ENCODE measurements at places on chromosomes 2 and 18.

DNA sequence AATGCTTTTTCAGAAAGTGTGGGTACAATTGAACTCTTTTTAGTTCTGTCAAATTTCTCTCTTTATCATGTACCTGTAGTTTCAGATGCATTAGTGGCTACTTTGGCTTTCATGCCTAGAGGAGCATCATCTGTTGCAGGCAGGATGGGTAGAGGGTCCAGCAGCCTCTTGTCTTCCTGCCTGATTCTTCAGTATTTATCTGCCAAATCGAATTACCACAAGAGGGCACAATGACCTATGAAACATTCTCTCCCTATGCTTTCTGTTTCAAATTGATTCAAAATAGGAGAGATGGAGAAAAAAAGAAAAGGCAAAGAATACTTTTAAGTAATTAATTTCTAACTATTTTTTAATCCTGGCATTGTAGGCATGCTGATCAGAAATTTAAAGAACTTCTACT lies 477.2 kb downstream of the TRIB2 start:
- peak; percentile 13 for DNase-seq

DNA sequence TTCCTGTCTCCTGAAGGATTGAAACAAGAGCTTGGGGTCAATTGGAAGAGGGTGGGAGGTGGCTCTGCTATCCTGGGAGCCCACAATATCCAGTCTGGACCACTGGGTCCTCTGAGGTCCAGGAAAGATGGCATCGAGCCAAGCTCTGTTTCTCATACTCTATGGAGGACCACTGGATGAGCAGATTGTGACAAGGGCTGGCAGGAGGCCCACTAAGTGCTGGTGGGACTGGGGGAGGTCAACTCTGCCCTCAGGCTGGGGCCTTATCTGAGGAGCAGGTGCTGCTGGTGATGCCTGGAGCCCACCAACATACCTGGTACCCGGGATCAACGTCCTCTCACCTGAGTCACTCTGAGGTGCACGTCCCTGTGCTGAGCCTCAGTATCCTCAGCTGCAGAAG lies 142.4 kb downstream of the NDUFA10 start:
- no peak for DNase-seq

DNA sequence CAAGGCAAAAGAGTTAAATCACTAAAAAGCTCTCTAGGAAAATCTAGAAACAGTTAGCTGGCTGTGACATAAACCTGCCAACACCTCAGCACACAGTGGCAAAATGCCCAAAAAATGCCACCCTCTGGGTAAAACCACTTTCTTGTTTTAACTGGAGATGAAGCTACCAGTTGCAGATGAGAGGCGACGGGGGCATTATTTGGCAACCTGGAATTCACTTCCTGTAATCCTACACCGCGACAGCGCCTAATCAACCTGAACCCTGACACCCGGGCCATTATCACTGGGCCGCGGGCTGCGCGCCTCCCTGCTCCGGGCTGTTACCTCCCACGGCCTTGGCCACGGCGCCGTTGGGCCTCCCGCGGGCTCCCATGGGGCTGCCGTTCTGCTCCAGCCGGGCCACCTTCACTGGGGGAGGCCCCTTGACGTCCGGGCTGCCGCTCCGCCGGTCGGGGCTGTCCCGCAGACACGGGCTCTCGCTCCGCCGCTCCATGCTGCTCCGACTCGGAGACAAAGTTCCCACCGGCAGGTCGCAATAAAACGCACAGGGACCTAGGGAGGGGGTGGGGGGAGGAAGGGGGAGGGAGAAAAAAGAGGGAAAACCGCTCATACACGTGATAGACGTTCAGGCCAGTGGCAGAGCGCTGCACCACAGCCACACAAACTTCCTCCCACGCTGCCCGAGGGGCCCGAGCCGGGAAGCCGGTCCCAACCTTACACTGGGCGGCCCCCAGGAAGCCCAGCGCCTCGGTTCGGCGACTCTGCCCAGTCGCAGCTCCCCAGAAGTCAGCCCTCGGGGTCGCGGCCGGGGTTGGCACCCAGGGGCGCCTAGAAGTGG lies 2.0 kb downstream of the SATB2 start:
- DNase-seq = peak; percentile 62

DNA sequence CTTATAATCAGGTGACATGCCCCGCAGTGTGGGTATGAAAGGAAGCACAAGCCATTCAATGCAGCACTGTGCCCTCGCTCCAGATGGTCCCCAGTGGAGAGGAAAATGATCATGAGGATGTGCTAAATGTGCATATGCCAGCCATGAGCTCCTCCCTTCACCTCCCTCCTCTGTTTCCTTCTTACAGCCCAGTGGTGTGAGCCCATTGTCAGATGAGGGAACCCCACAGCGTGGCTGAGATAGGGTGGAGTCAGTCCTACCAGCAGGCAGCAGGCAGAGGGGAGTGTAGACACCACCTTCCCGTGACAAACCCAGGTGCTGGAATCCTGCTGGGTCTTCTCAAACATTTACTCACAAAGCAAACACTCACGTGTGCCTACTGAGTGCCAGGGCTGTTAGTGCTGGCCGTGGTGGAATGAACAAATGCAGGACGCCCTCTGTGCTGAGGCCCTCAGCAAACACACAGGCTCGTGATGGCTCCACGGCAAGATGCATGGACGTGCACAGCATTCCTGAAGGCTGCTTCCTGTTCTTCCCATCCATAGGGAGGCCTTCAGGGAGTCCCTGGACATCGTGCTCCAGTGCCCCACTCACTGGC lies 181.7 kb upstream of the TPO start:
- DNase-seq = no peak

DNA sequence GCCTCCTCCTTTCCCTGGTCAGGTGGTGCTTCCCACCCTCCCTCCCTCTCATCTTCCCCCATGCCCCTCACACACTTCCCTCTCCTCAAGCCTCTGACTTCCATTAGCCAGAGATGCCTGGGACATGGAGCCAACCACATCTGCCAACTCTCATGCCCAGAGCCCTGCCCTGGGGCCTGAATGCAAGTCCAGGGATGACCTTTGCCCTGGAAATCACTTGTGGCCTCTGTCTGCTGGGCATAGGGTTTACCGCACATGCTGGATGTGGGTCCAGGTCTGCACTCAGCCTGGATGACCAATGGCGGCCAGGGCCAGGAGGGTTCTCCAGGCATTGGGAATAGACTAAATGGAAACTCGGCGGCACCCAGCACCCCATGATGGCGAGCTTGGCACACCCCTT lies 98.9 kb downstream of the SEPTIN10 start:
- no peak for DNase-seq

DNA sequence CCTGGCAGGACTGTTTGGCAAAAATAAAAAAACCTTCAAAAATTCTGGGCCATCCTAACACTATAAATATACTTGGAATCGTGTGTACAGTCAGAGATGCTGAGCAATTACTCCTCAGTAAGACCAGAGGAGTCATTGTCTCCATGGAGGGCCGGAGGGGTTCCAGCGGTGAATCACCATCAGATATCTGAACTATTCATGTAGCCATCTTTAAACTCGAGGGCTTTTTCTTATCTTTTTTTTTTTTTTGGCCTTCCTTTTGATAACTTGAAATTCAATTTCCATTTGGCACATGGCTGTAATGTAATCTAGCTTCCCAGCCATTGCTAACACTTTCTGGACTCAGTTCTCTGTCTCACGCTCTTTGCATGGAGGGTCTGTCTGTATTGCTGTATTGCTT lies 7.4 kb upstream of the FHL2 start:
- no peak for DNase-seq

DNA sequence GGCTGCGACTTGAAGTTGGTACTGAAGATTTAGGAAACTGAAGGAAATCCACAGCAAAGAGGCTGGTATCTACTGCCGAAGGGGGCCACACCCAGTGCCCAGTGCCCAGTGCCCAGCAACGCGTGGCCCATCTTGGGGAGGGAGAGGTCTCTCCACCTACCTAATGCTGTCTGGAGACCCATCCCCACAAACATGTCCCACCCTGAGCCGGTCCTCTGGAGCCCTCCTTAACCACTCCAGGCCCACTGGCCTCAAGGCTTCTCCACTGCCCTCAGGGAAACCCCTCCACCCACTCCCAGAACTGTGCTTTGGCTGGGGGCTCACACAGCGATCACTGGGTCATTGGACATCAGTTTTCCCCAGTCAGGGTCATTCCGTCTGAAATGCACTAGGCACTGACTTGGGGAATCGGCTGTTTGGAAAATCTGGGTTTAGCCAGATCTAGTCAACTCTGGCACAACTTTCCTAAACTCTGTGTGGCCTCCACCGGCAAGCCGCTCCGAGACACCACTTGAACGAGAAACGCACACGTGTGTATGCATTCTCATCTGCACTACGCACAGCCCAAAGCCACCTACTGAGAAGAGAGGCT lies 20.1 kb downstream of the GPR55 start:
- no peak for DNase-seq

DNA sequence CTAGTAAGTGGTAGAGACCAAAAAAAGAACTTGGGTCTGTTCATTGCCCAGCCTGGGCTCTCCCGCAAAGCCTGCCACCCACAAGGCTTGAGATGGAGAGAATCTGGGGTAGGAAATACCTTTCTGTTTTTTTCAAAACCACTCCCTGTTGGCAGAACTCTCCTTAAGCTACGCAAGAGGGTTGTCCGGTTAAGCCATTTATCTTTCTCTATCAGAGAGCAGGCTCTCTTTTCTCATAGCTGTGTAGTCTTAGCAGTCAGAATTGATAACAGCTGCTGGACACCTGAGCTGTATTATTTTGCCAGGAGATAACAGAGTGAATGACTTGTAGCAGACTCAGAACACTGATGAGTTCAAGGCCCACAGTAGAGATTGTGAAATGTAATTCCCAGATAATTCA lies 1088.1 kb downstream of the TSN start:
- no peak for DNase-seq

- DNase-seq = no peak
Measured at GRCh38 chr18:33275843-33276242, 164.7 kb downstream of the CCDC178 start.

DNA sequence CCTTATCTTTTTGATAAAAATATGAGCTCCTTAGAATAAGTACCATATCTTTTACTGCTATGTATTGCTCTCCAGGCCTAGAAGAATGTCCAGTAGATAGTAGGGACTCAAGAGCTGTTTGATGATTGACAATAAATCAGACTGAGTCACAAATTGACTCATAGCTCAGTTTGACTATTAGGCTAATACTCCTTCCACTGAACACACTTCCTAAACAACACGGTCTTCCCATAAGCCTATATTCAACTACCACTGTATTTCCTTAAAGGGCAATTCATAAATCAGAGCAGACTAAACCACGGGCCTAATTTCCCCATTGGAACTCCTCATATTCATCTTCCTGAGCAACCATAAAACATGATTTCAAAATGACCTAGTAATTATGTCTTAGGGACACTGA lies 258.5 kb downstream of the ALK start:
- no peak for DNase-seq

DNA sequence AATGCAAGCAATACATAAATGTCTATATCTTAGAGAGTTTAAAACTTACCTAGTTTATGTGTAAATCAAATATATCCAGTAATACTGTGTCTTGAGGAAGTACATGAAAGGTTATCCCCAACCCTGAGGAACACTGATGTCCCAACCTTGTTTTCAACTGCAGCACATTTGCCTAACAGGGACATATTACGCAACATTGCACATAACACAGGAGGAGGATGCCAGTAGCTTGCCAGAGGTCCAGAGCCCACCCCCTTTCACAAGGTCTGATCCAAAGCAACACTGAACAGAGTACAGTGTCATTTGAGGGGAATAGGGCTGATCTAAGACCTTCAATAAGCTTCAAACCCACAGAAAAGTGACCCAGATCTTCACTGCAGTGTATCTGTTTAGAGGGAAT lies 678.5 kb downstream of the ARHGAP15 start:
- DNase-seq = no peak

- no peak for DNase-seq
Measured at GRCh38 chr2:84880645-84881521, at the start of gene TRABD2A. Gene TRABD2A, minus strand, starts transcription at chr2:84881084. Its CDS starts 45 bp downstream, at chr2:84881039.

- DNase-seq = no peak
Measured at GRCh38 chr2:144886862-144887261, 366.9 kb upstream of the ZEB2 start.

- no peak for DNase-seq
Measured at GRCh38 chr2:219116776-219117646, 43.6 kb downstream of the NHEJ1 start.

- no peak for DNase-seq
Measured at GRCh38 chr2:217941339-217941738, 61.5 kb downstream of the TNS1 start.

DNA sequence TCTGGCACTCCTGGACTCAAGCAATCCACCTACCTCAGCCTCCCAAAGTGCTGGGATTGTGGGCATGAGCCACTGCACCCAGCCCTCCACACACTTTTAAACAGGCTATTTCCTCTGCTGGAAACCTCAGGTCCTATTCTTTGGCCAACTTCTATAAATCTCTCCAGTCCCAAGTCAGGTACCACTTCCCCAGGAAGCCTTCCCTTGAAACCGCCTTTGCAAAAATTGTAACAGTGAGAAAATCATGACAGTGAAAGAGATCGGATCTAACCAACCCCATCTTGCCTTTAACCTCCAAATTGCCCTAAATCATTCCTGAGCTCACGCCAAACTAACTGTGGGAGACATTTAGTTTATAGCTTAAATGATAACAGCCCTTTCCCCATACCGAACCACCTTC lies 67.3 kb upstream of the CABLES1 start:
- no peak for DNase-seq

GRCh38 chr18:25345081-25345866 lies 6.7 kb downstream of the ZNF521 start:
- DNase-seq = no peak

GRCh38 chr2:138238908-138239307 lies 262.7 kb upstream of the SPOPL start:
- no peak for DNase-seq

DNA sequence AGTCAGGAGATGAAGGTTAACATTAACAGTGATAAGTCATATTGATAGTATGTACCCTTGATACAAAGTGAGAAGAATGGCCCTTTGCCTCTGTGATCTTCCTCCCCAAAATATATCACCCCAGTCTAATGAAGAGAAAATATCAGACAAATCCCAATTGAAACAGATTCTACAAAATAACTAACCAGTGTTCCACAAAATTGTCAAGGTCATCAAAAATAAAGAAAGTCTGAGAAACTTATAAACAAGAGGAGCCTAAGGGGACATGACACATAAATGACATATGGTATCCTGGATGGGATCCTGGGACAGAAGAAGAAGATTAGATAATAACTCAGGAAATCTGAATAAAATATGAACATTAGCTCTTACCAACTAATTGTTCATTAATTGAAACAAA lies 398.4 kb downstream of the DSC3 start:
- DNase-seq = no peak

DNA sequence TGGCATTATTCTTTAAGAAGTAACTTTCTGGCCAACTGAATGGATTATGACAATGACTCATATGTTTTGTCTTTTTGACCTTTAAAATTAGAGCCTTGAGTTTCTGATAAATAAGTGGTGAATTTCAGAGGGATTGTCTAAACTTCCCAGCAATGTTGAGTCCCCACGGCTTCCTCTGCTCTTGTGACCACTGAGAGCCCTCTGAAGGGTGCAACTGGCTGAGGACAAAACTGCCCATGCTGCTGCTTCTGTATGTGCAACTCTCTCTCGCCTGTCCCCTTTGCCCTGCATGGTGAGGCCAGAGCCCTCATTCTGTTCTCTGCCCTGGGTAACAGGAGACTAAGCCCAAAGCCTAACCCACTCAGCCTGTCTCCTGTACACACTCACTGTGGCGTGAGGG lies 52.7 kb upstream of the SLC14A1 start:
- no peak for DNase-seq

All from NCI-H526 (cell line).